ENCODE measurements at places on chromosomes 7 and 10.

DNA sequence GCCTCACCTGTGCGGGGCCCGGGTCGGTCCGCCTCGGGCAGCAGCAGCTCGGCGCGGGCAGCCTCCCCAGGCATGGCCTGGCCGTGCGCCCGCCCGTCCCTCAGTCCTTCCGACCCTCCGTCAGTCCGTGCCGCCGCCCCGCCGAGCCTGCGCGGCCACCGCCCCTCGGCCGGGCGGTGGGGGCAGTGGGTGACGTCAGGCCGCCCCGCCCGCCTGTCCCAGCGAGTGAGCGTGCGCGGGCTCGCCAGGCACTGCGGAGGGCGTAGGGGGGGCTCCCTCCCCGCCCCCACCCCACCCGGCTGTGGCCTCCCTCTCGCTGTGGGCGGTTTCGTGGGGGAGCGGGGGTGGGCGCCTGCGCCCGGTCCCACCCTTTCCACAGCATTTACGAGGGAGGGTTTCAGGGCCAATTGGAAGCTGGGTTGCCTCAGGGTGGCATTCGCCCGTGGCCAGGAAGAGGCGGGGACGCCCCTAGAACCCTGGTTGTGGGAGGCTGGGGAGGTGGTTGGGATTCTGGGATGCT, at the start of gene NACAD:
Gene NACAD, minus strand, starts transcription at position 149 of the 520 bp plus-strand sequence. Its CDS starts 75 bp downstream, at position 74.
- DNase-seq, result peak; percentile 17

DNA sequence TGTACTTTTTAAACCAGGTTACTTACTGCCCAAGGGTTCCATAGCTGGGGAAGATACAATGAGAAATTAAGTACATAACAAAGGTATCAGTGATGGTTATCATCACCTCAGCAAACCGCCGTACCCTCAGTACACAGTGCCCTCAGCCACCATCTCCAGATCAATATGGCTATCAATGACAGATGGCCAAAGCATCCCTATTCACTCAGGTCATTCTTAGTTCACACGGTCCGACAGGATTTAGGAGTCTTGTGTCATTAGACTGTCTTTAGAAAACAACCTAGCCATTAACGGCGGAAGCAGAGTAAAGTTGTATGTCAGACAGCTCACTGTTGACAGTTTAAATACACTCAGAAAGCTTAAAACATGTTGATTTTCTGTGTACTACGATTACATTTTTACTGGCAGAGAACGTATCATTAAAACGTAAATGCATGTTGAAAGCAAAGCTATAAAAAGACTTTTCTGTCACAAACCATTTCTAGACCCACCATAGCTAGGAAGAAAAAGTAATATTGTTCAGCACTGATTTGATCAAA, 106.9 kb downstream of the HOXA1 start:
- DNase-seq, result no peak

DNA sequence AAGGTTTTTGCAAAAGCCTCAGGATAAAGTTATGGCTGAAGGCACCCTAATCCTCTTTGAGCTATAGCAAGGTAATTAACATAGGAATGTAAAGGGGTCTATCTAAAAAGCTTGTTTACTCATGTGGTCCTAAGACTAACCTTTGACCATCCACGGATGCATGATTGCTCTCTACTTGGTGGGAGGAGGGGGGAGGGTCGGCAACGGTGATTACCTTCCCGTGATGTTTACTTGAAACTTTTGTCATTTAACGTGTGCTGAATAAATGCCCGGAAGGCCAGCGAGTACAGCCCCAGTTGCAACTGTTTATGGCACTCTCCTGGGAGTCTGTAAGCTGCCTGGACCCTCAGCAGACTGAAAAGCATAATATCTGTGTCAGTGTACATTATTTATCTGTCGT, 78.9 kb upstream of the GPR22 start:
- no peak for DNase-seq

- no peak for DNase-seq
These were observed 76.5 kb downstream of the INSYN2A start for GRCh38 chr10:127119936-127120335.

- no peak for DNase-seq
These were observed 144.3 kb downstream of the KIF20B start for GRCh38 chr10:89845541-89846280.

GRCh38 chr10:87691506-87692070, 31.9 kb downstream of the PAPSS2 start:
- no peak for DNase-seq

Measured in urinary bladder (tissue), 4 donors.